NCI-H1105 (cell line): ENCODE measurements at places on chromosomes 11 and 22.

DNA sequence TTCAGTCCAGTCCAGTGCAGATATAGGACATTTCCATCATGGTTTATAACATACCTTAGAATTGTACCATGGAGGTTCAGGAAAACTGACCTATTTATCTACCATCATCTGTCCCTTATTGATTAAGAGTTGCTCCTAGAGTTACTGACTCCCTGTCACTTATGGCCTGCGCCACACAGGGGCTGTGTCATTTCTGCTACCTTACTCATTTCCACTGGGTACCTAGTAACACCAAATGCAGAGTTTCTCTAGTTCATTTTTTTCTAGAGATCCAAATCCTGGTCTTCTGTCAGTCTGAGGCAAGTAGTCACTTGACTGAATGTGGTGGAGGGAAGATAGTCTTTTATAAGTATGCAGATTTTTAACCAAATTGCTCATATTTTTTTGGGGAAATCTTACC lies 59.2 kb downstream of the PDE3B start:
- DNase-seq, result no peak

GRCh38 chr11:77172666-77172982 lies 44.6 kb downstream of the MYO7A start:
- no peak for DNase-seq

GRCh38 chr11:20050551-20051333 lies 109.5 kb downstream of the DBX1 start:
- no peak for DNase-seq

DNA sequence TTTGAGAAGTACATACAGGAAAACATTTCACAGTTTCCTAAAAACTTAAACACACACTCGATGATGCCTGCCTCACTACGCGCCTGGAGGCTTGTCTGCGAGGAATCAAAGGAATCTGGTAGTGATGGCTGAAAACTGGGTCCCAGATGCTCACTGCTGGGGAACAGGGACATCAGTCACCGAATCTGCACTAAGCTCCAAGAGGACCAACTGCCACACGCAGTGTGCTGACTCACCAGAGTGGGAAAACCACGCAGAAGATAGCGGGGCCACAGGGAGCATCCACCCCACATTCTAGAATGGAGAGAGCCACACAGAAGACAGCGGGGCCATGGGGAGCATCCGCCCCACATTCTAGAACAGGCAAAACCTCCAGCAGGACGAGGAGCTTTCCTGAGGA lies 24.3 kb upstream of the MOB2 start:
- DNase-seq, result no peak

GRCh38 chr11:17633987-17634775 lies 85.2 kb upstream of the MYOD1 start:
- DNase-seq, result no peak

- DNase-seq, result no peak
Measured at GRCh38 chr22:49373801-49374226, 453.9 kb downstream of the BRD1 start.

- no peak for DNase-seq
Measured at GRCh38 chr11:70556884-70557741, 158.8 kb downstream of the CTTN start.

DNA sequence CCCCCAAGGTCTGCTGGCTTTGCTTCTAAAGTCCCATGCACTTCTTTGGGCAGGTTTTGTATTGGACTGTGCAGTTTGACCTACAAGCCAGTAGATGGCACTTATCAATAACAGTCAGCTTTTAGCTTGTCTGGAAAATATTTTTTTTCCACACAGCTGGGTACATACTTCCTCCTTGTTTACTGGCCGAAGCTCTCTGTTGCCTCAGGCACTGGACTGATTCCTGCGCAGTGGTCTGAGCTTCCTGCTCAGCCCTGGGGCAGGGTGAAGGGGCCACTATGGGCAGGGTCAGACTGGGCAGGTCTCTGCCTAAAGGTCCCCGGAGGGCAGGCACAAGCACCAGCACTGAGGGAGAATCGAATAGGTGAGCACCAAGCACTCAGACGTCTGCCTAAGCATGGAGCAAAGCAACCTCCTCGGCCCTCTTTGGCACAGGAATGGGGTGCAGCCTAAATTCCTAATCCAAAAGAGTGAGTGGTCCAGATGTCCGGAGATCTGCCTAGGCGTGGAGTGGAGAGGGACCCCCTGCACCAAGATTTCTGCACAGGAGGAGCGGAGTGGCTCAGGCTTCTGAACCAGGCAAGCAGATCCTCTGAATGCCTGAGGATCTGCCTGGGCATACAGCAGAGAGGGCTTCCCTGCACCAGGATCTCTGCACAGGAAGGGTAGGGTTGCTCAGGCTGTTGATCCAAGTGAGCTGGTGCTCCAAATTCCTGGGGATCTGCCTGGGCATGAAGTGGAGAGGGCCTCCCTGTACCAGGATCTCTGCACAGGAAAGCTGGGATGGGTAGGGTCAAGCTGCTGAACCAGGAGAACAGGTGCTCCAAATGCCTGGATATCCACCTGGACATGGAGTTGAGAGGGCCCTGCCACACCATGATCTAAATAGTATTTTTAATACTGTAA lies 105.9 kb upstream of the C11orf58 start:
- no peak for DNase-seq

- no peak for DNase-seq
Measured at GRCh38 chr22:40009292-40009774, 14.6 kb downstream of the FAM83F start.

- DNase-seq, result no peak
Measured at GRCh38 chr11:36160091-36160490, 129.1 kb downstream of the COMMD9 start.

DNA sequence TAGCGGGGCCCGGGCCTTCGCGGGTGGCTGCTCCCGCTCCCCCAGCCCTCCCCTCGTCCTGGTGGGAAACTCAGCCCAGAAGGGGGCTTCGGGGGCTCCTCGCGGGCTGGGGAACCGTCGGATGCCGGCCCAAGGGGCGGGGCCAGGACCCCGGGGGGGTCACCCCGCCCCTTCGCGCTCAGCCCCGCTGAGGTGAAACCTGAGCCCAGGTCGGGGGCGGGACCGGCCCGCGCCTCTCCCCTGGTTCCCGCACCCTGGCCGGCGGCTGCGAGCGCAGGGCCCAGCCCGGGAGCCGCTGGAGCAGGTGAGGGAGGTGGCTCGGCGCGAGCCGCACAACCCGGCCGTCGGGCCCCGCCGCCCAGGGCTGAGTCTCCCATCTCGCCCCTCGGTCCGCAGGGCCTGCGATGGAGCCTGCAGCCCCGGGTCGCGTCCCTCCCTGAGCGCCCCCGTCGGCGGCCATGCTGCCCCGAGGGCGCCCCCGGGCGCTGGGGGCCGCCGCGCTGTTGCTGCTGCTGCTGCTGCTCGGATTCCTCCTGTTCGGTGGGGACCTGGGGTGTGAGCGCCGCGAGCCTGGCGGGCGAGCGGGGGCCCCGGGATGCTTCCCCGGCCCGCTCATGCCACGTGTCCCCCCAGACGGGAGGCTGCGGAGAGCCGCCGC lies at the start of gene LARGE2:
TSS of gene LARGE2 (plus strand) at position 232 of the 658 bp plus-strand sequence. CDS start at position 459, 227 bp downstream.
- peak; percentile 88 for DNase-seq

DNA sequence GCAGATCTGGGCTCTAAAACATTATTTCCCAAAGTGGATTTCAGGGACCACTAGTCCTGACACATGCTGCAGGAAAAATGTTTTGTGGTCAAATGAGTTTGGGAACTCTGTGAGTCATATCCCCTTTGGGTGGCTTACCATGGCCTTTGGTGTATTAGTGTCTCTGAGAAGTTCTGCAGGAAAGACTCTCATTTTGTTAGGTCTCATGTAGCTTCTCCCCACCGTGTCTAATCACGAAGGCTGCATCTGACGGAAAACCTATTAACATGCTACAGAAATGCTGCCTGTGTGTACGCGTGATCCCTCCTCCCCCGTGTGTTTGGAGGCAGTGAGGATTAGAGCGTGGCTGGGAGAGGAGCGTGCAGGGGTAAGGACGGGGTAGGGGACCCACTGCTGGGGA lies 191.7 kb downstream of the ST3GAL4 start:
- DNase-seq, result no peak
